ENCODE measurements at places on chromosomes 11 and 22.

DNA sequence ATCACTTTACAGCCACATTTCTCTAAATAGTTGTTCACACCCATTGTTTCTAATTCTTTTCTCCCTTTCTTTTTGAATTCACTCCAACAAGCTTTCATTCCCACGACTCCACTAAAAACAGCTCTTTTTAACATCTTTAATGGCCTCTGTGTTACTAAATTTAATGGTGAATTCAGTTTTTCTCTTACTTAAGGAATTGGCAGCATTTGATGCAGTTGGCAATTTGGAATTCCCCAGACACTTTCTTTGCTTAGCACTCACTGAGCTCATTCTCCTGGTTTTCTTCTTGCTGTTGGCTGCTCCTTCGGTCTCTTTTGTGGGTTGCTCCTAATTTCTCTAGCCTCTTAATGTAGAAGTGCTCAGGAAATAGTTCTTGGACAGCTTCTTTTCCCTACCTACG, 40.5 kb upstream of the OR9Q1 start:
- DNase-seq = no peak

GRCh38 chr11:76748948-76749347, 34.2 kb upstream of the TSKU start:
- no peak for DNase-seq

- DNase-seq = no peak
Measured at GRCh38 chr11:67365736-67366444, 7.5 kb downstream of the CLCF1 start.

DNA sequence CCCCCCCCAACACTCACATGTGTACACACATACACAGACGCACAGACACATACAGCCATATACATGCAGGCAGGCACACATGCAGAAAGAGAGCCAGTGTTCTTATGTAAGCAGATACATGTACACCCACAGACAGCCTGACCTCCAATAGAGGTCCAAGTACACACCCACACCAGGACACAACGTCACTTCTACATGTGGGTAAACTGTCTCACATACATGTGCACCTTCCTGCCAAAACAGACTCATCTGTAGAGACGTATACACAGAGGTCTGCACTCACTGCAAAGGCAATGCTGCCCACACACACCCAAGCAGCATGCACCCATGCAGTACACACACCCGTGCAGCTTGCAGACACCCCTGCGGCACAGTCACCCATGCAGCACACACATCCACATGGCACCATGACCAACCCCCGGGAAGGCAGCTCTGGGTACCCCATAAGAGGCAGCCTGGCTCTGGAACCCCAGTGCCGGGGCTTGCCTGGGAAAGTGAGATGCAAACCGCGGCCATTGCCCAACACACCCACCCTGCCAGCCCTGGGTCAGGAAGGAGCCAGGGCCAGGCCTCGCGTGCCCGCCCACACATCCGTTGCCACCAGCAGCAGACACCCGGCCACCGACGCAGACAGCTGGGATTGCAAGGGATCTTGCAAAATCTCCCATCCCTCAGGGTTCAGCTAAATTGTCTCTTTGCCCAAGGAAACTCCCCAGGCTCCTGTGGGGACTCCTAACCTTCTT, 10.1 kb downstream of the CASTOR1 start:
- DNase-seq = no peak

DNA sequence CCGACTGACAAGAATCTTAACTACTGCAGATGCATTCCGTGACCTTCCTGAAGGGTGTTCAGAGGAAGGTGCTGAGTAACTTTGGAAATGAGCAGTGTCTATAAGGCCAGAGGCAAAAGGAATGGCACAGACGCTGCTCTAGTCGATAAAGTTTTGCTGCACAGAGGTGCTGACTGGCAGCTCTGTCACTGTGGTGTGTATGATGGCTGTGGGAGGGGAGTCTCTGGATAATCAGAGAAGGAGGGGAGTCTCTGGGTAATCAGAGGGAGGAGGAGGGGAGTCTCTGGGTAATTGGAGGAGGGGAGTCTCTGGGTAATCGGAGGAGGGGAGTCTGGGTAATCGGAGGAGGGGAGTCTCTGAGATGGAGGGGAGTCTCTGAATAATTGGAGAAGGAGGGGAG, 18.4 kb downstream of the PTDSS2 start:
- no peak for DNase-seq

DNA sequence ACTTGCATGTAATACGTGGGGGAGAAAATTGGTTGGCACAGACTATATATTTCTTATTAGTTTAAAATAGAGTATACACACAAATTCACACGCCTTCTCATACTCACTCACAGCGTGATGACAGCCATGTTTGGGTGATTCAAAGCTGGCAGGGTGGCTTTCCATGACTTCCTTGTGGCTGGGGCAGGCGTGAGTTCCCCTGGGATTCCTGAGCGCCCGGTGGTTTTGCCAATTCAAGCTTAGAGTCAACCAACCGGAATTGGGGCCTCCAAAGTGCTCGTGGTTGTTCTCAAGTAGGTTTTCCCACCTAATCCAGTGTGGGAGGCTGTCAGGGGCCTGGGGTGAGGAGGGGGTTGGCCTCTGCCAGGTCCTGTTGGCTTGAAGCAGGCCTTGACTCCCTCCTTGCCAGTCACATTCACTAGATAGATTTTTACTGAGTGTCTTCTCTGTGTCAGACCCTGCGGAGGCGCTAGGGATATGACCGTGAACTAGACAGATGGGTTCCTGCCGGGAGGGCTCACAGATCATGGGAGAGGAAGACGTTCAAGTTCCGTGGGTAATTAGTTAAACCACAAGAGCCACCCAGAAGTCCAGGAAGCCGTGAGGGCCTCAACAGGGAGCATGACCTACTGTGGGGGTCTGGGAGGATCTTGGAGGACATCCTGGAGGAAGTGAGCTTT, 11.5 kb downstream of the PKNOX2 start:
- no peak for DNase-seq

DNA sequence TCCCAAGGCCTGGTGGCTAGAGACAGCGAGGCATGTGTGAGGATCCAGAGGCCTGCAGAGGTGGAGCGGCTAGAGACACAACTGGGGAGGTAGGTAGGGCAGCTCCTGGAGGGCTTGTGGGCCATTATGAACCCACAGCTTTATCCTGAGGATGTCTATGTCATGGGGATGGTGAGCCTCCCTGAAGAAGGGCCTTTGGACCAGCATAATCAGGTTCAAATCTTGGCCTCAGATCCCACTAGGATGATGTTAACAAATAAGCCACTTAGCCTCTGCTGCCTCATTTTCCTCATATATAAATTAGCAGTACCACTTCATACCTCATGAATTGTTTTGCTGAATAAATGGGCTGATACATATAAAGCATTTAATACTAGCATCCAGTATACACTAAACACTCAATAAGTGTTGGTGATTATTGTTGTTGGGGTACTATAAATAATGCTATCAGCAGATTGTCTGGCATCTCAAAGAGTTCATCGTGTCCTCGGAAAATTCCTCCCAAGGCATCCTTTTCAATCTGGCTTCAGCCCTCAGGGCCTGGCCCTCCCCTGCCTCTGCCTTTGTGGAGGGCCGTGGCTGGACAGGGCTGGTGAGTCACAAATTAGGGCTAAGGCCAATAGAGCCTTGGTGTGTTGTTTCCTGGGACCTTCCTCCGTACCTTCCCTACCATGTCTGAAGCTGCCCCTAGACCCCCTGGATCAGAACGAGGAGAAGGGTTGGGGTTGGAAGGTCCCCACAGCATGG, 30.9 kb upstream of the LRRC32 start:
- DNase-seq = no peak

GRCh38 chr11:43067681-43068080, 244.1 kb upstream of the API5 start:
- no peak for DNase-seq

Data from activated CD4-positive, alpha-beta T cell treated with anti-CD3 and anti-CD28 coated beads for 36 hours (primary cell).